ENCODE measurements at places on chromosomes 11 and 22.
A peak's percentile ranks its signal among the peaks of the same experiment; 100 is the strongest.

DNA sequence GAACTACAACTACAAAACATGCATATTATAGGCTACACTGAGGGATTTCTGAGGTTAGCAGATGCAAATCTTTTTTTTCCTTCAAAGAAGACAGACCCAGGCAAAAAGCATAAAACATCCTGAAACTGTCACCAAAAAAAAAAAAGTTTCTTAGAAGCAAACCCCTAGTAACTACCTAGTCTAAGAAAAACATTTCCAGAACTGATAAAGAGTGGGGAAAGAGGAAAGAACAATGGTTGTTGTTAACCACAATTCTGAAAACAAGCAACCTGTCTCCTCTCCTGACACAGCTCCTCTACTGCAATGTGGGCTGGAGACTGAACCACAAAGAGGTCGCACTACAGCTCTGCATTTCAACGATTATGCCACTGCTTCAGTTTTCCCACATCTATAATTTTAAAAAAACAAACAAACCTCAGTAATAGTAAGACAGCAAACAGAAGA lies 15.0 kb downstream of the DENND5A start:
- DNase-seq = peak; percentile 25

GRCh38 chr11:132490978-132491377 lies 1041.3 kb downstream of the OPCML start:
- DNase-seq = no peak

- DNase-seq = no peak
These were observed 13.5 kb downstream of the RSF1 start for GRCh38 chr11:77806993-77807392.

- DNase-seq = no peak
These were observed 129.9 kb downstream of the KCNC1 start for GRCh38 chr11:17864478-17864941.

GRCh38 chr11:113376156-113376555 lies 11.4 kb upstream of the ANKK1 start:
- no peak for DNase-seq

- DNase-seq = no peak
These were observed 19.1 kb downstream of the CD44 start for GRCh38 chr11:35157814-35158700.

GRCh38 chr11:13183094-13183825 lies 94.3 kb upstream of the BMAL1 start:
- DNase-seq = no peak

GRCh38 chr11:128550261-128550821 lies 37.0 kb downstream of the ETS1 start:
- no peak for DNase-seq

DNA sequence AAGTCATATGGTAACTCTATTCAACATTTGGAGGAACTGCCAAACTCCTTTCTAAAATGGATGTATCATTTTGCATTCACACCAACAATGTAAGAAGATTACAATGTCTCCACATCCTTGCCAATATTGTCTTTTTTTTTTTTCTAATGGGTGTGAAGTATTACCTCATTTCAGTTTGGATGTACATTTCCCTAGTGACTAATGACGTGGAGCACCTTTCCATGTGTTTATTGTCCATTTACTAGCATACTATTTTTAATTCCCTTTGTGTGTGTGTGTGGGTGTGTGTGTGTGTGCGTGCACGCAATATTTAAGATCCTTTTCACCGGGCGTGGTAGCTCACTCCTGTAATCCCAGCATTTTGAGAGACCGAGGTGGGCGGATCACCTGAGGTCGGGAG lies 62.7 kb downstream of the APOL3 start:
- no peak for DNase-seq

DNA sequence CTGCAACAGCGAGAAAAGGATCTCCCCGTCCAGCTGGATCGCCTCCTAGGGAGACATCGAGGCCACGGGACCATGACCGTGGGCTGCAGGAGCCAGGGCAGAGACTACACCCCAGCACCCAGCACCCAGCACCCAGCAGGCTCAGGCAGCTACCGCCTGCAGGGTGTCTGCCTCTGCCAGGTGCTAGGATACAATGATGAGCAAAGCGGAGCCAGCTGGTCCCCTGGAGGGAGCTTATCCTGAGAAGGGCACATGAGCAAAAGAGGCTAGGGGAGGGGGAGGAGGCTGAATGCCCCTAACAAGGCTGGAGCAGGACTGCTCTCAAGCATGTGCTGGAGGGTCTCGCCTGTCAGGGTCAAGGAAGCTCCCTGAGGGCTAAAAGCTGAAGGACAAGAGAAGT lies 4.8 kb upstream of the CASTOR1 start:
- no peak for DNase-seq

GRCh38 chr11:32792111-32792947 lies 2.1 kb downstream of the CCDC73 start:
- DNase-seq = no peak

- no peak for DNase-seq
These were observed 94.5 kb downstream of the MICAL3 start for GRCh38 chr22:17929909-17930308.

DNA sequence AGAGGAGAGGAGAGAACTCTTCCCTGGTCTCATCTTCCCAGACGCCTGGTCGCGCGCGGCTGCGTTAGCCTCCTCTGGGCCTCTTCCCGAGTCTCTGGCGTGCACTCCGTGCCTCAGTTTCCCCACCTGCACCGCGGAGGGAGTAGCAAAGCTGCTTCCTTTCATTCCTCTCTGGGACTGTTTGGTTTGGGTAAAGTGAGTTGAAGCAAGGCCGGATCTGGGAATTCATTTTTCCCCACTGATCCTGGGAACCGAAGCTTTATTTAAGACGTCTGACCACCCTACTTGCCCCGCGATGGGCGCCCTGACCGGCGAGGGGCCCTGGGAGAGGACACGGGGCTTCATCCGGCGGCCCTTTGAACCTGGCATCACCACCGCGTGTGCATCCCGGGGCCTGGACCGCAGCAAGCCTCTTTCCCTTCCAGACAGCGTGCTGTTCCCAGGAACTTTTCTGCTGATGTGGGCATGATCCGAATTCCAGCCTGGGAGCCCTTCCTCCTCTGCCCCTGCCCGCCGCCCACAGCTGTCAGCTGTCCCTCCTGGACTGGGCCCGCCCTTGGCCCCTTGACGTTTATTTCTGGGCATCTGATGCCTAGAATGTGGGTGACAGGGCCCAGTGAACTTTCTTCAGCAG lies 758 bp downstream of the LDLRAD3 start:
- DNase-seq = no peak

- no peak for DNase-seq
These were observed 32.6 kb upstream of the RCE1 start for GRCh38 chr11:66810576-66811185.

- no peak for DNase-seq
These were observed 13.0 kb upstream of the OPCML start for GRCh38 chr11:133545199-133545803.

DNA sequence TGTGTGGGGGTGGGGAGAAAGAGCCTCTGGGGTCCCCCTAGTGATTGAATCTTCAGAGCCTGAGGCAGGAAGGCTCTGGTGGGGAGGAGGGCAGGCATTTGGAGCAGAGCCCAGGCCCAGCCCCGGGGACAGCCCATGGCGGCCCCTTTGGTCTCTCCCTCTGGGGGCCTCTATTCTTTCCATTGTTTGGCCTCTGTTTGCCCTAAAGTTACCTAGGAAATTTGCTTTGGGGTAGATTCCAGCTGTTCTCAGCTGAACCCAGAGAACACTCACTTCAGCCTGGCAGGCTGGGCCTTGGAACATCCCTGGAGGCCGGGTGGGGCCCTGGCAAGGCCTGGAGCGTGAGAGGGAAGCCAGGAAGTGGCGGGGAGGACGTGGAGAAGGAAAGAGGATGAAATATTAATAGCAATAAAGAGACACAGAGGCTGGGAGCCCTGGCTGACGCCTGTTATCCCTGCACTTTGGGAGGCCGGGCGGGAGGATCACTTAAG lies 22.9 kb upstream of the A4GALT start:
- no peak for DNase-seq

DNA sequence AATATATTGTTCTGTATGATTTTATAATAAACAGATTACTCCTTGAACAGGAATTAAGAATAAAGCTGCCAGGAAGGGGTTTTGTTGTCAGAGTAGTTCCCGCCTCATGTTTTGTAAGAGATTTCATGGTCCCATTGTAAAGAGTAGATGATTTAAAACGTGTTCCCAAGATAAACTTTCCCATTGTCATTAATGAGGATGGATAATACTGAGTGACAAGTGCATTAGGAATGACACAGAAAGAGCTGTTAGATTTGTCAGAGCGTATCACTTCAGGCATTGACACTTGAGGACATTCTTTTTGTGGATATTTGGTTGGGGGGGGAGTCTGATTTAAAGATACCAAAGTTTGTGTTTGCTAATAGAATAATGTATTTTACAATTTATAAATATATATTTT lies 147.0 kb downstream of the PAX6 start:
- DNase-seq = no peak

GRCh38 chr22:44882226-44882905 lies 127.4 kb downstream of the PHF21B start:
- no peak for DNase-seq

DNA sequence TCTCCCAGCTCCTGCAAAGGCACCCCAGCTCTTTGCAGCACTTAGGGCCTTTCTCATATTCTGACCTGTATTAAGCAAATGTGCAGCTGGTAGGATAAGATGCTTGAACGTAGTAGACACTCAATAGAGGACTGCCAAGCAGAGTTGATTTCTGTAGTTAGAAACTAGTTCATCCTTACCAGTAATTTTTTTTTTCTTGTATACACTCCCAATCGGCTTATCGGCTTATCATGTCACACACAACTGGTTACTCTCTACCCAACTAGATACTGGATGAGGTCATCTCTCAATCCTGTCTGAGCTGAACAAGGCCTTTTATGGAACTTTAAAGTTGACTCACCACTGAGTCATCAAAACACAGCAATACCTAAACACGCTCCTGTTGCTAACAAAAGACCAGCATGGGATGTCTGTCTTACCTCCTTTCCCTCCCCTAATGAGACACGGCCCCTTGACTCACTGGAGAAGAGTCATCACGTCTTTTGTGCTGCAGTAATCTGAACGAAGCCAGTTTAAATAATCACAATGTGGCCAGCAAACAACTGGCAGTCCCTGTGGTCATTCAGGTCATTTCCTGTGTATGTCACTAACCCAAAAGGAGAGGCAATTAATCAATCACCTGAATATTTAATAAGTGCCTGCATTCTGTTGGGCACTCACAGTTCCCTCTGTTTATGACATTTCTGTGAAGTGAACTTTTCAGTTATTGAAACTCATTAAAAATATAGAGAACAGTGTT lies 7.5 kb upstream of the WEE1 start:
- peak; percentile 58 for DNase-seq

DNA sequence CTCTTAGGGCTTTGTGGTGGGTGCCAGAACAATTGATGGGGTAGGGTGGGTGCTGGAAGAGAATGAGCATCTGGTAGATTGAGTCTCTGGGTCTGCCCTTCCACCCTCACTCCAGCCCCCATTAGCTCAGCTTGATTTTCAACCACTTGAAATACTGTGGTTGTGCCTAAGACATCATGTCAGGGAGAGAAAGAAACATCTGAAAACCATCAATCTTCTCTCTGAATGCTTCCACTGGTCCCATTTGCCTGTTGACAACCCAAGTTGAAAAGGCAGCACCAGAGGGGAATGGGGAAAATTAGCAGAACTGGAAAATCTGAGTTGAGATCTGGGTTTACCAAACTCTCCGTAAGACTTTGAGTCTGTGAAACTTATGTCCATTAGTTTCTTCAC lies 26.1 kb downstream of the CD44 start:
- no peak for DNase-seq
